ENCODE measurements at places on chromosomes 2 and 18. TPM values are rescaled to one million over a fixed set of nuclear protein-coding genes. Genes with fewer than 3 reads are reported as not detected.

Gene TUBB8B
- not detected for total RNA-seq

Gene DLGAP1
- total RNA-seq: 3.1 TPM

Gene TSHZ1
- 4.8 TPM for total RNA-seq

Gene RIT2
- total RNA-seq: not detected

Gene LINC00305
- not detected for total RNA-seq

Gene CHRNA1
- not detected for total RNA-seq

Gene CCDC68
- total RNA-seq: 4.6 TPM

Gene ZBTB7C
- not detected for total RNA-seq

Gene KCNK3
- total RNA-seq: under 0.01 TPM

Gene REEP1
- total RNA-seq: 0.15 TPM

Gene SLC9A4
- total RNA-seq: not detected

Gene KCNJ3
- not detected for total RNA-seq

Gene SCN9A
- total RNA-seq: 40.9 TPM

Gene CPS1
- 20.9 TPM for total RNA-seq

Gene NOTO
- not detected for total RNA-seq

Gene MAPRE3
- total RNA-seq: 8.1 TPM

Gene USP14
- 56.1 TPM for total RNA-seq

Gene ZNF892
- total RNA-seq: 7.9 TPM

Gene HOXD13
- not detected for total RNA-seq

Gene TUBA3E
- total RNA-seq: not detected

Gene TNS1
- 114 TPM for total RNA-seq

Gene KRTCAP3
- not detected for total RNA-seq

Gene EFHD1
- not detected for total RNA-seq

Gene CHRND
- total RNA-seq: not detected

Gene ALMS1
- 17.0 TPM for total RNA-seq

Gene HOXD3
- total RNA-seq: 0.29 TPM

Gene LYPD6B
- total RNA-seq: not detected

Gene GKN2
- not detected for total RNA-seq

Gene HMSD
- total RNA-seq: 0.15 TPM

Gene INO80D
- total RNA-seq: 6.1 TPM

Gene SLC30A3
- 0.15 TPM for total RNA-seq

Gene RUFY4
- not detected for total RNA-seq

Gene SERPINB13
- not detected for total RNA-seq

Gene MORN2
- total RNA-seq: 27.3 TPM

Gene ATOH8
- total RNA-seq: 55.9 TPM

Gene NEU2
- not detected for total RNA-seq

Gene NGEF
- 0.44 TPM for total RNA-seq

Gene SELENOI
- 12.6 TPM for total RNA-seq

Gene SMPD4
- total RNA-seq: 31.0 TPM

Gene DUSP2
- total RNA-seq: 2.0 TPM

Gene LIPG
- total RNA-seq: 0.83 TPM

Gene MOCOS
- total RNA-seq: 5.5 TPM

Gene REG3A
- not detected for total RNA-seq

Gene ADGRF3
- not detected for total RNA-seq

Gene IL36B
- not detected for total RNA-seq

Gene SLC8A1
- 80.3 TPM for total RNA-seq

Gene REG3G
- not detected for total RNA-seq

Gene SPAST
- 24.8 TPM for total RNA-seq

Gene RND3
- total RNA-seq: 413 TPM

Gene ATP6V1B1
- total RNA-seq: 1.7 TPM

Gene TFPI
- total RNA-seq: 135 TPM

Gene MRO
- under 0.01 TPM for total RNA-seq

Gene DGUOK
- 66.2 TPM for total RNA-seq

Gene DUSP19
- 3.5 TPM for total RNA-seq
